ENCODE measurements at places on chromosomes 5 and 9. TPM values are rescaled to one million over a fixed set of nuclear protein-coding genes. Genes with fewer than 3 reads are reported as not detected.

The TLE1 gene
- total RNA-seq, result 30.2 TPM

The OTULINL gene
- 0.99 TPM for total RNA-seq

The GCNT1 gene
- total RNA-seq, result 16.3 TPM

The PLEKHG4B gene
- total RNA-seq, result under 0.01 TPM

The PPP3R2 gene
- not detected for total RNA-seq

The ZBTB26 gene
- 0.56 TPM for total RNA-seq

The TTLL11 gene
- 5.1 TPM for total RNA-seq

The TRIP13 gene
- total RNA-seq, result 34.3 TPM

The GRAMD2B gene
- total RNA-seq, result 24.9 TPM

The TBC1D9B gene
- 47.8 TPM for total RNA-seq

The NMUR2 gene
- not detected for total RNA-seq

The DNAH5 gene
- total RNA-seq, result 0.42 TPM

The SAXO1 gene
- total RNA-seq, result not detected

The CCIN gene
- total RNA-seq, result not detected

The POU5F2 gene
- total RNA-seq, result 0.33 TPM

The FBP1 gene
- 0.21 TPM for total RNA-seq

The LCN9 gene
- total RNA-seq, result not detected

The TSPAN17 gene
- total RNA-seq, result 37.2 TPM

The ORM2 gene
- not detected for total RNA-seq
